ENCODE measurements at places on chromosomes 13 and 19.

DNA sequence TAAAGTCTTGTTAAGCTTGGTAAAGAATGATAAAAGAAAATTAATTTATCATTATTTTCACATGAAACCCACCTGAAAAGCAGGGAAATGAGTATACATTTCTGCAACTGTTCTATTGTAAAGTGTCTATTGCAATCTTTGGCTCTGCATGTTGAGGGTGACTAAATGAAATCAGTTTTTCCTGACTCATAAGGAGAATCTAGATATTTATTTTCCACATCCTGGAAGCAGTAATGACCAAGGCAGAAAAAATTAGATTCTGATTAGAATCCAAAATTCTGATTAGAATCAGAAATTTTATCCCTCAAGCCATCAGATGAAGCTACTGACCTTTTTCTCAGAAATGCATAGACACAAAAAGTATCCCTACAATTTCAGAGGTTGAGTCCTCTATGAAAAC lies 178.4 kb downstream of the MYO16 start:
- no peak for DNase-seq

GRCh38 chr19:54208784-54209057 lies 8.1 kb downstream of the RPS9 start:
- DNase-seq, result peak; percentile 58

- peak; percentile 80 for DNase-seq
Observed at GRCh38 chr19:46975011-46975924, 44.4 kb upstream of the NPAS1 start.

- no peak for DNase-seq
Observed at GRCh38 chr13:112742583-112742982, 52.7 kb downstream of the ATP11A start.

DNA sequence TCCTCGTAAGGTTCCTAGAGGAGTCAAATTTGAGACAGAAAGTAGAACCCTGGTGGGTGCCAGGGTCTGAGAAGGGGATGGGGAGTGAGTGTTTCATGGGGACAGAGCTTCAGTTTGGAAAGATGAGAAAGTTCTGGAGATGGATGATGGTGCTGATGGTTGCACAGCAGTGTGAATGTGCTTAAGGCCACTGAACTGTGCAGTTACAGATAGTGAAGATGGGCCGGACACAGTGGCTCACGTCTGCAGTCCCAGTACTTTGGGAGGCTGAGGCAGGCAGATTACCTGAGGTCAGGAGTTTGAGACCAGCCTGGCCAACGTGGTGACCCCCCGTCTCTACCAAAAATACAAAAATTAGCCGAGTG lies 917 bp downstream of the SPC24 start:
- DNase-seq, result no peak

DNA sequence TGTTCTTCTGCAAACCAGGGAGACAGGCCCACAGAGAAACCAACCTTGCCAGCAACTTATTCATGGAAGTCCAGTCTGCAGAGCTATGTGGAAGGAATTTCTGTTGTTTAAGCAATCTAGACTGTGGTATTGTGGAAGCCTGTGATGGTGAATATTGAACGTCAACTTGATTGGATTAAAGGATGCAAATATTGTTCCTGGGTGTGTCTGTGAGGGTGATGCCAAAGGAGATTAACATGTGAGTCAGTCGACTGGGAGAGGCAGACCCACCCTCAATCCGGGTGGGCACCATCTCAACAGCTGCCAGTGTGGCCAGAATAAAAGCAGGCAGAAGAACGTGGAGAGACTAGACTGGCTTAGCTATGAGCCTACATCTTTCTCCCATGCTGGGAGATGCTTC lies 606.0 kb downstream of the EFNB2 start:
- no peak for DNase-seq

DNA sequence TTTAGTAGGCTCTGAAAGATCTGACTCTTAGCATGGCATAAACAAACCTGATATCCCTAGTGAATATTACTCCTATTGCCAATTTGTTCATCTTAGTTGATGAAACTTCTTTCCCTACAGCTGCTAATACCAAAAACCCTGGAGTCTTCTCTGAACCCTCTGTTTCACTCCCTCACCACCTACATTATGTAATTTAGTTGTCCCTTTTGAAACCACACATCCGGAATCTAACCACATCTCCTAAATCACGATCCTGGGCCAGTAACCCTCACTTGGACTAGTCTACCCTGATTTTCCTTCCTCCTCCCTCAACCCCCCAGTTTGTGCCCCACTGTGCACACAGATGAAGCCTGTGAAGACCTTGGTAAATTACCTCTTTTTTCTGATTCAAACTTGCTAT lies 1.2 kb downstream of the ZNF256 start:
- DNase-seq, result no peak

Data from cerebellar cortex (tissue), 1 donor.